Activated CD8-positive, alpha-beta memory T cell treated with anti-CD3 and anti-CD28 coated beads for 1 hour (primary cell): ENCODE measurements at places on chromosomes 6 and 20.
A peak's percentile ranks its signal among the peaks of the same experiment; 100 is the strongest.

- no peak for DNase-seq
Measured at GRCh38 chr6:52522151-52522626, 54.7 kb downstream of the TRAM2 start.

GRCh38 chr20:44894959-44895358 is 9.5 kb downstream of the YWHAB start:
- DNase-seq, result no peak

GRCh38 chr6:42774201-42774600 is 7.7 kb upstream of the BICRAL start:
- no peak for DNase-seq

GRCh38 chr6:146598772-146599405 is at the start of gene ADGB:
Gene ADGB (plus strand): TSS chr6:146598972. CDS start chr6:146599041, 69 bp downstream.
- DNase-seq, result no peak

DNA sequence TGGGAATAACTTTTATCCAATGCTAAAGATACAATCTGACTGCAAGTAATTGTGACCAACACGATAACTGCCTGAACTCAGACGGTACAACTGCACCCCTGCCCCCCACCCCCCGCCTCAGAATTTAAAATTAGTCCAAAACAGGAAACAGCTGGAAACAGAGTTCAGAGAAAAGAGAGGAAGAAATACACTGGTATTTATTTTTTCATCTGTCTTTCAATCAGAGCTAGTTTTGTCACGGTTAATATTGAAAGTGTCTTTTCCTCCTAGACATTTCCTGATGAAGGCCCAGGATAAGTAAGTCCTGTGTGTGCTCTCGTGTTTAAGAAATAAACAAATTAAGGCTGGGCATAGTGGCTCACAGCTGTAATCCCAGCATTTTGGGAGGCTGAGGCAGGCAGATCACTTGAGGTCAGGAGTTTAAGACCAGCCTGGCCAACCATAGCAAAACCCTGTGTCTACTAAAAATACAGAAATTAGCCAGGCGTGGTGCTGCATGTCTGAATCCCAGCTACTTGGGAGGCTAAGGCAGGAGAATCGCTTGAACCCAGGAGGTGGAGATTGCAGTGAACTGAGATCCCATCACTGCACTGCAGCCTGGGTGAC is 21.5 kb downstream of the ACSS1 start:
- DNase-seq, result no peak

GRCh38 chr20:50313827-50314677 is 123.4 kb downstream of the CEBPB start:
- DNase-seq, result no peak

- DNase-seq, result no peak
Measured at GRCh38 chr6:132286298-132287019, 114.8 kb downstream of the MOXD1 start.

DNA sequence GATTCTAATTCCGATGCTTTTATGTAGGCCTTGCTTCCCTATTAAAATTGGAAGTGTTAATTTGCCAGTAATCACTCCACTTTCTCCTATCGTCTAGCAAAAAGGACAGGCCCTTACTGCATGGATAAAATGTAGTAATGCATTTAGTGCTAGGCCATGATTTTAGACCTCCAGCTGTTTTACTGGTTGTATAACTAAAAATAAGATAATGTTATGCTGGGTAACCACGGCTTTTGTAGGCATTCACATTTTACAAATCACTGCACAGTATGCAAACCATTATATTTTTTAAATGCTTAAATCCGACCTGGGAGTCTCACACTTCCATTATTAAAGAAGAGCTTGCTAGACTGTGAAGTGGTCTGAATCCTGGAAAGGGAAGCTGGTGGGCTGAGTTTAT is 179.5 kb downstream of the TFAP2A start:
- no peak for DNase-seq

DNA sequence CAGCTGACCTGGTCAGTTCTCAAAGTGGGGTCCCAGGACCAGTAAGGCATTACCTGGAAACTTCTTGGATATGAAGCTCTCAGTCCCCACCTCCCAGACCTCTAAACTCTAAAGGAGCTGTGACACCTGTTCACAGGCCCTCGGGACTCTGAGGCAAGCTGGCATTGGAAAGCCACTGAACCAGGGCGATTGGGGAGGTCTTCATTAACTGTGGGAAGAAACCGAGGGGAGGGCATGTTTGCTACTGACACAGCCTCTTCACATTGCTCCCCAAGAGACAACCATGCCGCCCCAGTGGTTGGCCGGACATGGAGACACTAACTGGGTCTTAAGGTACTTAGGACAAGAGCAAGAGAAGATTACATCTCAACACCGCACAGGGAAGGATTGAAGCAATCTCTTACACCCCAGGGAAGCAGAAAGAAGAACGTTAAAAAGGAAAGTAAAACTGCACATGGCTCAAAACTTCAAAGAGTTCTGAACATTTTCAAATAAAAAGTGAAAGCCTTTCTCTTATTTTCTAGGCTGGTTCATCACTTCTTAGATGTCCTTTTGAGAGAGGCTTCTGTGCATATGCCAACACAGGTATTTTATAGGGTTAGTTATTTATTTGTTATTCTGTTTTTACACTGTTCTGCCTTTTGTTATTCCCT is 210.0 kb upstream of the CST7 start:
- DNase-seq, result no peak

DNA sequence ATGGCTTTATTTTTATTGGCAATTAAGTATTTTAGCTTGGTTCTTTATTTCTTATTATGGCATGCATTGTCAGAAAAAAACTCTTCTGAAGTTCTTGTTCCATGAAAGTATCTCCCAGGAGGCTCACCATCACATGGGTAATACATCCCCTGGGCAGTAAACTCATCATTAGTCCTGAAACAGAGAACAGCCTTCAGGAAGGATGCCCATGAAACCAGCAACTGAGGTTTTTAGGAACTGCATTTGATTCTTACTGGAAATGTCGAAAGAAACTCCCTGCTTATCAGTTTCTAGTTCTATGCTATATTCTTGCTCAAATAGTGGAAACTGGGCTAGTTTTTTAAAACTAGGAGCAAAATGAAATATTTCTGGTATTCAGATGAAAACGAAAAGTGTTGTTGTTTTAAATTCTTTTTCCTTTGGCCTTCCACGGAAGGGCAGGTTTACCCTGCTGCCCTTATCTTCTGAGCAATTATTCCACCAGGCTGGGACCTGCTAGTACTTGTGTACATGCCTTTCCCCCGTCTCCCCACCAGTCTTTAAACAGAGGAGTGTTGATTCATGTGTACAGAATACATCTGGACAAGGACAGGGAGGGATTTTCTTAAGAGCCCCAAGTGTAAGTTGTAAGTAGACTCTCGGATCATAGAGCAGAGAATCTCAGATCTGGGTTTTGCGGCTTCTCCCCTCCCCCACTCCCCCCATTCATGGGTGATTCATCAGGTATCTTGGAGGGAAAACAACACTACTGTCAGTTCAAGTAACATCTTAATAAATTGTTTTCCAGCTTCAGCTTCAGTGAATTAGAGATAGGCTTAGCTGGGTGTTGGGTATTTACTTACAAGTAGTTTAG is 81.5 kb downstream of the RTN4IP1 start:
- DNase-seq, result no peak

DNA sequence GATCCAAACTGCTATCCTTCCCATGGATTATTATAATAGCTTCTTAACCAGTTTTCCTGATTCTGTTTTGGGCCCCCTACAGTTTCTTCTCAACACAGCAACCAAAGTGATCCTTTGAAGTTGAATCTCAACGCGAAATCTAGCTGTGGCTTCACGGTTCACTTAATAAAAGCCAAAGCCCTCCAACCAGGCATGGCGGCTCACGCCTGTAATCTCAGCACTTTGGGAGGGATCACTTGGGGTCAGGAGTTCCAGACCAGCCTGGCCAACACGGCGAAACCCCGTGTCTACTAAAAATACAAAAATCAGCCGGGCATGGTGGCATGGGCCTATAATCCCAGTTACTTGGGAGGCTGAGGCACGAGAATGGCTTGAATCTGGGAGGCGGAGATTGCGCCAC is 3.3 kb downstream of the RMND1 start:
- no peak for DNase-seq

DNA sequence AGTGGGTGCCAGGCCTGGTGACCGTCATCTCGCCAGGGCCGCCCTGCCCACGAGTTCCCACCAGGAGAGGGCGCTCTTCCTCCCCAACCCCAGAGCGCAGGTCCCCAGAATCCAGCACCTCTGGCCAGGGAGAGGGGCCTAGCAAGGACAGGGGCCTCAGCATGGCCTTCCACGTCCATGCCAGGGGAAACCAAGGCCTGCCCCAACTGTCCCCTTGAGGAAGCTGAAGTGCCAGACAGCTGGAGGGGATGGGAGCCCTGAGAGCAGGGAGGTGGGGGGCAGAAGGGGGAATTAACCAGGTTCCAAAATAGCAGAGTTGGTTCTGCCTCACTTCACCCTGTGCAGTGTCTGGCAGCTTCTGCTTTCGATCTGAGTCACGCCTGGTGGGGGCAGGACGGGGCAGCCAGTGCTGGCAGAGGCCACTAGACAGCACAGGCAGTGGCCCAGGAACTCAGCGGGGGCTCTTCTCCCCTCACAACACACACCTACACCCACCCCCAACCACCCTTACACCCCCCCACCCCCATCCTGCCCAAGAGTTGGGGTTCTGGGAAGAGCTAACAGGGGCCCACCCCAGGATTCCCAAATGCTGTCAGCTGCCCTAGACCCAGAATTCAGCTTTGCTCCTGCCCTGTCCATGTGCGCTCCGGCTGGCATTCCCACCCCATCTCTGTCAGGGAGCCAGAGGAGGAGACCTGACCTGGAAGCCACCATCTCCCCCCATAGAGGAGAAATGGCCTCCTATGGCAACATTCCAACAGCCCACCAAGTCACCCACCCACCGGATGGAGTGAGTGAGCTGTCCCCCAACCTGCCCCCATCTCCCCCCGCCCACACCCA is 29.2 kb downstream of the TFEB start:
- peak; percentile 28 for DNase-seq

- DNase-seq, result no peak
Measured at GRCh38 chr20:59400708-59401107, 100.3 kb downstream of the EDN3 start.

GRCh38 chr6:81821449-81821848 is 69.0 kb upstream of the TENT5A start:
- no peak for DNase-seq

GRCh38 chr20:36932476-36933426 is 18.8 kb downstream of the SAMHD1 start:
- DNase-seq, result no peak

GRCh38 chr20:54347166-54347833 is 128.1 kb upstream of the DOK5 start:
- DNase-seq, result no peak

DNA sequence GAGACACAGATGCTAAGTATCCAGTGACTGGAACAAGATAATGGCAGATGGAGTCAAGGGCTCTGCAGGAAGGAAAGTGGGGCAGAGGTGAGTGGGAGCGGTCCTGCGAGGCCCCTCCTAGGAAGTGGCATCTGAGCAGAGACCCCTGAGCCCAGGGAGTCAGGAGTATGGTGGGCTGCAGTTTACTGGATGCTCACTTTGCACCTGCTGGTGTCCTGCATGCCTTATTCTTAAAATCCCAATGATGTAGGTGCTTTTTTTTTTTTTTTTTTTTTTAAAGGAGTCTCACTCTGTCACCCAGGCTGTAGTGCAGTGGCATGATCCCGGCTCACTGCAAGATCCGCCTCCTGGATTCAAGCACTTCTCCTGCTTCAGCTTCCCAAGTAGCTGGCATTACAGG is 5.6 kb downstream of the CEBPB start:
- DNase-seq, result no peak
